ENCODE measurements at places on chromosomes 2 and 18. TPM values are rescaled to one million over a fixed set of nuclear protein-coding genes. Genes with fewer than 3 reads are reported as not detected.

- no peak for DNase-seq
Measured at GRCh38 chr2:236633219-236633570, 63.6 kb downstream of the ACKR3 start.

GRCh38 chr2:231167745-231168459, 30.5 kb upstream of the ARMC9 start:
- DNase-seq: peak; percentile 71

GRCh38 chr2:29053670-29054400, 20.5 kb downstream of the PCARE start:
- DNase-seq: no peak

- DNase-seq: no peak
Measured at GRCh38 chr18:62372882-62373281, 47.8 kb downstream of the TNFRSF11A start.

DNA sequence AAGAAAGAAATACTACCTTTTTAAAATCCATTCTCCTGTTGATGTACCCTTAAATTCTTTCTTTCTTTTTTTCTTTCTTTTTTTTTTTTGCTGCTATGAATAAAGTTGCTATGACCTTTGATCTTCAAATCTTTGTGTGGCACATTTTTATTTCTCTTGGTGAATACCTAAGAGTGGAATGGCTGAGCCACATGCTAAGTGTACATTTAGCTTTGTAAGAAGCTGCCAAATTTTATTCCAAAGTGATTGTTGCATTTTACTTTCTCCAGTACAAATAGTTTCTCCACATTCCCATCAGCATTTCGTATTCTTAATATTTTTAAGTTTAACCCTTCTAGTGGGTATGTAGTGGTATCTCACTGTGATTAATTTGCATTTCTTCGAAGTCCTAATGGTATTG, 88.8 kb upstream of the RAB27B start:
- DNase-seq: peak; percentile 37

Gene ABCB11
- 0.02 TPM for total RNA-seq
